ENCODE measurements at places on chromosomes 7 and 10.

GRCh38 chr10:93299195-93299594 lies 182.9 kb downstream of the MYOF start:
- no peak for DNase-seq

DNA sequence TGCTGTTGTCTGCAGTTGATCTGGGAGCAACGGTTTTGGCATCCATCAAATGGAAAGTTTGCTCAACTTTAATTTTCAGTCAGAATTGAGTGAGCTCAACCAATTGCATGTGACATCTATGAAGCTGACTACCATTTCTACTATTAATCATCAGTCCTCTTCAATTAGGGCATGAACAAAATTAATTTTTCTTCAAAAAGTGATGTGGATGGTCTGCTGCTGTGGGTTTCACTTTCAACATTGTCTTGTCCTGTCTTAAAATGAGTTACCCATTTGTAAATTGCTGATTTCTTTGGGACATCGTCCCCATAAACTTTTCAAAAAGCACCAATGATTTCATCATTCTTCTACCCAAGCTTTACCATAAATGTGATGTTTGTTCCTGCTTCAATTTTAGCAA lies 176.7 kb upstream of the LRRN3 start:
- DNase-seq, result no peak

- no peak for DNase-seq
Measured at GRCh38 chr10:3622845-3623621, 162.0 kb downstream of the KLF6 start.

DNA sequence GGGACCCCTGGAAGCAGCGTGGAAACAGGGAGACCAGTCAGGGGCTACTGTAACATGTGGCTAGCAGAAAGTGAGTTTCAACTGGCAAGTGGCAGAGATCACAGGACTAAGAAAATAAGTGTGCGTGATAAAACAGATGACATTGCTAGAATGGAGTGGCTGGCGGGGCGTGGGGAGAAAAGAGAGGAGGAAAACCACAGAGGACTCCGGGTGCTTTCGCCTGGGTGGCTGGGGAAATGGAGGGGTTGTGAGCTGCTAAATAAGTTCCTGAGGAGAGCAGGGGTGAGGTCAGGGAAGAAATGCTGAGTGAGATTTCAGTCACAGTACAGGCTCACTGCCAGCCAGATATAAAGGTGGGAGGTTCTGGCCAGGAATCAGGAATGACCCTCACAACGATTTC lies 166.9 kb downstream of the MYOF start:
- no peak for DNase-seq

- DNase-seq, result no peak
Measured at GRCh38 chr10:32051926-32052325, 4.3 kb downstream of the KIF5B start.

- no peak for DNase-seq
Measured at GRCh38 chr10:1126461-1126860, 70.3 kb downstream of the WDR37 start.

DNA sequence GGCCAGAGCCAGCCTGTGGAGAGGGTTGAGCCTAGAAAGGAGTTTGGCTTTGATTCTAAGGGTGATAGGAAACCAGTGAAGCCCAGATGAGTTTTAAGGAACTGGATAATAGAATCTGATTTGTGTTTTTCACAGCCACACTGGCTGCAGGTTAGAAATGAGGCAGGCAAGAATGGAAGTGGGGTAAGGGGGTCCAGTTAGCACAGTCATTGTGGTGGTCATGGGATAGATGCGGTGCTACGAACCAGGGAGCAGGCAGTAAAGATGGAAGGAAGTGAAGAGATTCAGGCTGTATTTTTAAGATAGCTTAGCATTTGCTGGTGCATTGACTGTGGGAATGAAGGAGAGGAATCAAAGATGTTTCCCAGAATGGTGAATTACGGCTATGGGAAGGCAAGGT lies 322.2 kb downstream of the LRMDA start:
- DNase-seq, result no peak

DNA sequence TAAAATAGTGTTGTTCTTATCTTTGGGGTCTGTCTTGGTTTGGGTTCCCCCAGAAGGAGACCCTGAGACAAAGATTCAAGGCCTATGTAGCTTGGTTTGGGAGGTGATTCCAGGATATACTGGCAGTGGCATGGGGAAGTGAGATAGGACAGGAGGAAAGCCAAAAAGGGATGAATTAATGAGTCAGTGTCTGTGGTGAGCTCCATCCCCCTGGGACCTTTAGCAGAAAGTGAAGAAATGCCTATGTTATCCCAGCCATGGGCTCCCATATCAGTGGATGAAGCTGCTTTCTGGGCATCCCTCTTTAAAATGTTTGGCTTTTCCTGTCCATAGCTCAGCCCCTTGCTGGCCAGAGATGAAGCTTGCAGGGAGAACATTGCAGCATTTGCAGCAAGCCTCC lies 217.0 kb upstream of the CTBP2 start:
- no peak for DNase-seq

GRCh38 chr10:114711176-114711868 lies 53.2 kb upstream of the ABLIM1 start:
- DNase-seq, result no peak

GRCh38 chr10:55746002-55746401 lies 615.1 kb downstream of the ZWINT start:
- peak; percentile 3 for DNase-seq

- no peak for DNase-seq
Measured at GRCh38 chr7:110779339-110779738, 311.6 kb upstream of the LRRN3 start.

DNA sequence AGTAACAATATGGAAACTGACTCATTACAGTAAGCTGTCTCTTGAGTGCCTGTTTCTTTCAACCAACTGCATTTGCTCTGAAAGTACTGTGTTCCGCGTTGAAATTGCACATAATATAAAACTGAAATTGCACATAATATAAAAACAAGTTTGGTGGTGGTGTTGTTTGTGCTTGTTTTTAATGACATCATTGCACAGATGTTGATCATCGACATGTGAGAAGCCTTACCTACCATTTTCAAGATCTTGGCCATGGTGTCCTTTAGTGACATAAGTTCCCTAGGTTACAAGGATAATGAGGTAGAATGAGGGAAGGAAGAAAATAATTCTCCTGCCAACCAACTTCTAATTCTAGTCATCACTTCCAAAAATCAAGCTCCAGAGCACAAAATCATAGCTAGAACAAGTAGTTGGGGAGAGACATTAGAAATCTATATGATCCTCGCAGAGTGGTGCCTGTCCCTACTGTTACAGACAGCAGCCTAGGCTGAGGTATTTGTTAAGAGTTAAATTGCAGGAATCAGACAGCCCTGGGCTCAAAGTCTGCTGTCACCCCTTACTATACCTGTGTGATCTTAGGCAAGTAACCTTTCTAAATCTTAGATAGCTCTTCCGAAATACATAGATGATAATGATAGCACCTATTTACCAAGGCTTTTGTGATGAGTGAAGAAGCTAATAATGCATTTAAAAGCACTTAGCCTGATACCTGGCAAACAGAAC lies 29.3 kb downstream of the DOCK4 start:
- DNase-seq, result peak; percentile 24

DNA sequence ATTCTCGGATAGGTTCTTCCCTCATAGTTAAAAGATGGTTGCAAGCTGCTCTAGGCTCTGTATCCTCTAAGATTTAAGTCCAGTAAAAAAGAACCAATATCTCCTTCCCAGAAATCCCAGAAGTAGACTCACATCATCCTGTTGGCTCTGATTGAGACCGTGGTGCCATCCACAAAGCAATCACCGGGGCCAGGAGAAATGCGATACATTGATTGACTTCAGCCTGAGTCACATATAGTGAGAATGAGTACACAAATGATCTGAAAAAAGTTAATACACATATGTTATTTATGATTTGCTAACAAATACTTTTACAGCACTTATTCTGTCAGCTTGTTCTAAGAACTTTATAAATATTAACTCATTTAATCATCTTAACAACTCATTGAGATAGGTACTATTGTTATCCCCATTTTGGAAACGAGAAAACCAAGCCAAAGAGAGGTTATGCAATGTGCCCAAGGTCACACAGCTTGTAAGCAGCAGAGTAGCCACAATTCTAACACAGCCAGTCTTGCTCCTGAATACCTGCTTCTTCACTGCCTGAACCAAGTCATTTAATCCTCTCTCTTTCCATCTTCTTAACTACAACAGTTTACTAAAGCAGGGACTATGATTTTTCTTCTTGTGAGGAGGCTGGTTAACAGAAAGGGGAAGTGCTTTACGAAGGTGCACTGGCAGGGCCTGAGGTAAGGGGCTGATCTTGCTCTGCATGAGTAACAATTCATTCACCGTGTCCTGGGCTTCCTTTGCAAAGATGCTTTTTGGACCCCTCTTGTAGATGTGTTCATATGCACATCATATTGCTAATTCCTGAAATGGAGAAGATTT lies 177.0 kb downstream of the REEP3 start:
- no peak for DNase-seq

DNA sequence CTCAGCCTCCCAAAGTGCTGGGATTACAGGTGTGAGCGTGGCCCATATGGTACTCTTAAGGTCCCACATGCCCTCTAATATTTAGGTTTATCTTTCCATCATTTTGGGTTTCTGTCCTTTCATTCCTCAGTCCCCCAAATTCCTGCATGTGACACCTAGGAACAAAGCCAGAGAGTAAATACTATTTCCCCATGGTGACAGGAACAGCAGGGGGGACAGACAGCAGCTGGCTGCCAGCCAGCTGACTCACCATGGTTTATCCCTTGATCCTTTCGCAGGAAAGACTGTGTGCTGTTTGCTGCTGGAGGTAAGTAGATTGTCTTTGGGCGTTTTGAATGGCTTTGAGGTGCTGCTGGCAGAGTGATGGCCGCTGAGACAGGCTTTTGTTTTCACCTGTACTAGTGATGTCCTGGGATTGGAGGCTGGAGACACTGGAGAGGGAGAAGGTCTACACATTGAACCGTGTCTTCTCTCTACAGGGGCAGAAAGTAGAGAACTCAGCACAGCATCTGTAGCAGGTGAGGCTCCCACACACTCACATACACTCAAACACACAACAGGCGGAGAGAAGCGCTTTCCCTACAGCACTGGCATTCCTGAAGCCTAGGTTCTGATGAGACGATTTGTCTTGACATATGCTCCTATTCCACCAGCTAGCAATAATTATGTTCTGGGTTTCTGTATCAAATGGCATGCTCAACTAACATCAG lies 83.7 kb upstream of the EFCAB10 start:
- DNase-seq, result no peak

DNA sequence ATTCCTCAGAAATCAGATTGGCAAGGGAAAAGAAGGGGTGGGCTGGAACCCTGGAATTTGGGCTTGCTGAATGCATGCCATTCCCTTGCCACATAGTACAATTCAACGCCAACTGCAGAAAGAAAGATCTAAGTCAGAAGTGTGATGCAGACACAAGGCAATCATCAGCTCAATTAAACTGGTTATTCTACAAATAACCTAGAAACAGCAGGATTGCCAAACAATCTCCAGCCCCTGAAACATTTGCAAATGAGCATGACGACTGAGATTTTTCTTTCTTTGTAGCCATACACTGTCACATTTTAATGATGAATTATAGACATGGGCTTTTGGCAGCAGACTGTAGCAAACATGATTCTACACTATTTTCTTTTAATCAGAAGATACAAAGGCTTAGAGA lies 16.5 kb upstream of the CREB5 start:
- DNase-seq, result no peak

DNA sequence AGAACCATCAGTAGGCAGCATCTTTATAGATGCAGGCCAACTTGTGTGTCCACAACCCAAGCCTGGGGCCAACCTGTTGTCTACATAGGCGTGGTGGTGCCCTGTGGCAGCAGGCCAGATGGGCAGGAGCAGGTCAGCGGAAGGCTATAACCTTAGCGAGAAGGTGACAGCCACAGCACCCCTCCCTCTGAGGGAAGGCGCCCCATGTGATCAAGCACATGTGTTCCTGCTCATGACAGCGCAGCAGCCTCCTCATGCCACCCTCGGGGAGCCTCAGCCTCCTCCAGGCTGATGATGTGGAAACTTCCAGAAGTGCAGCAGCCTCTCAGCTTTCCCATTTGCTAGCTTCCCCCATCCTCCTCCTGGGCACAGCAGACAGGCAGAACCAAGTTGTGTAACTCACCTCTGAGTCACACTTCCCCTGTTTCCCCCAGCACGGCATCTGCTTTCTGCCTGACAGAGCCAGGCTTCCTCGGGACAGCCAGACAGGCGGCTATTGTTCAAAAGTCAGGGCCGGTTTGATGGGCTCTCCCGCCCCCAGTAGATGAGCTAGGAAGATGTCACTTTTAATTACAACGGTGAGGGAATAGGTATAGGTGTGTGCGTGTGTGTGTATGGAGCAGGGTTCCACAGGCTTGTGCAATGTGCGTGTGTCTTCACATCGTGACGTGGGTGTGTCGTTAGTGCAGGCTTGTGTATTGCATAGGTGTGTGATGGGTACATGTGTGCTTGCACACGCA lies 312.0 kb upstream of the ZMIZ1 start:
- DNase-seq, result peak; percentile 69

- no peak for DNase-seq
Measured at GRCh38 chr7:129376076-129376777, 58.0 kb upstream of the STRIP2 start.

GRCh38 chr10:103692436-103692951 lies 162.9 kb downstream of the SH3PXD2A start:
- DNase-seq, result no peak

- no peak for DNase-seq
Measured at GRCh38 chr10:124537166-124537725, 75.6 kb downstream of the LHPP start.

- DNase-seq, result no peak
Measured at GRCh38 chr10:52106899-52107298, 207.2 kb upstream of the DKK1 start.

DNA sequence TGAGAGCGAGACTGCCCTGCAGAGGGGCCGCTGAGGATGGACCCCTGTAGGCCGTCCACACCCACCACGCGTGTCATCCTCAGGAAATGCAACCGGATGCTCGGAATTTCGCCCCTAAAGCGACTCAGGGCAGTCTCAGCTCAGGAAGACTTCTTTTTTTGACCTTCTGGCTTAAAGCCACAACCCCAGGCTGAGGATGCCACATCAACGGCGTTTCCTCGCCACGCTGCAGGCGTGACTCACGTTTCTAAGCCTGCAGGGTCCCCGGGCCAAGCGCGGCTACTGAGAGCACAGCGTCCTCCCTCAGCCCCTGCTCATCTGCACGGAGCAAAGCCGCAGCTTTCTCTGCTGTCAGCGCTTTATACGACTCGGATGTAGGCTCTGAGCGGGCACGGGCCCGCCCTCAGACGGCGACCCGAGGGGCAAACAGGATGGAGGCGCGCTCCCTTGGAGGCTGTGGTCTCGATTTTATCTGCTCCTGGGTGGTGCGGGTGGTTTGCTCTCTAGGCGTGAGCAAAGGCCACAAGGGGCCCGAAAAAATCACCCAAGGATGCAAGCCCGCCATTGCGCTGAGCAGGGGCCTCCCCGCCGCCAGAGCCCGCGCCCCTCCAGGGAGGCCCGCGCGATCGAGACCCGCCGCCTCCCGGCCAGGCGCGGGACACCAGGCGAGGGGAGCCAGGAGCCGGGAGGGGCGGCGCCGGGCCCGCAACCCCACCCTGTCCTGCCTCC lies 726 bp upstream of the INSIG1 start:
- no peak for DNase-seq

GRCh38 chr10:28105561-28105960 lies 106.7 kb upstream of the ODAD2 start:
- DNase-seq, result no peak

Data from NCI-H446 treated with DMSO at 0.1 percent for 48 hours (cell line).